ENCODE measurements at places on chromosomes 2 and 18. TPM values are rescaled to one million over a fixed set of nuclear protein-coding genes. Genes with fewer than 3 reads are reported as not detected.

DNA sequence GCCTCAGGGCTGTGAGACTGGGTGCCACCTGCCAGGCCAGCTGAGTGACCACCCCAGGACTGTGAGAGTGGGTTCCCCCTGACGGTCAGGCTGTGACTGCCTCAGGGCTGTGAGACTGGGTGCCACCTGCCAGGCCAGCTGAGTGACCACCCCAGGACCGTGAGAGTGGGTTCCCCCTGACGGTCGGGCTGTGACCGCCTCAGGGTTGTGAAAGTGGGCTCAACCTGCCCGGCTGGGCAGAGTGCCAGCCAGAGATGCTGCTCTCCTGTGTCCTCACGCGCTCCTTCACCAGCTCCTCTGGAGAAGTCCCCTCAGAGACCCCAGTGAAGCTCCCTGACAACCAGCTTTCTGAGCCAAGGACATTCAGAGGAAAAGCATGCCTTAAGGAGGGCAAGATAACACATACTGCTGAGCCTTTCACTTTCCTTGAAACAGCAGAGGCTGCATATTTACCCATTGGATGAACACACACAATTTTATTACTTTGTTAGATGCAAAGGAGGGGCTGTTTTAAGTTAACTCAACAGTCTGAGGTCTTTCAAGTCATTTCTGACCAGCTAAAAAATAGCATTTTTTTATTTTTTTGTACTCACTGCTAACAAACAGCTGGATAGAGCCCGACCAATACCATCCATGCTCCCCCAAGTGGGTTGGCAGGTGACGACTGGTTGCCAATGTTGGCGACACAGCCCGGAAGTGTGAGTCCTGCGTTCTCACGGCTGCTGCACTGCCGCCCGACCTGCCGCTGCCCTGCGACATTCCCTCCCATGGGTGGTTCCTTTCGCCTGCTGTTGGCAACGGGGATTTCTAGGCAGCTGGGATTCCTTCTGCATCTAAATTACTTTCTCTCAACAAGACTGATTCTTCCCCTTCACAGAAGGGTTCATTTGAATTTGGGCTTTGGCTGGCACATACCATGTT is 70.7 kb downstream of the NDUFA10 start:
- no peak for DNase-seq

DNA sequence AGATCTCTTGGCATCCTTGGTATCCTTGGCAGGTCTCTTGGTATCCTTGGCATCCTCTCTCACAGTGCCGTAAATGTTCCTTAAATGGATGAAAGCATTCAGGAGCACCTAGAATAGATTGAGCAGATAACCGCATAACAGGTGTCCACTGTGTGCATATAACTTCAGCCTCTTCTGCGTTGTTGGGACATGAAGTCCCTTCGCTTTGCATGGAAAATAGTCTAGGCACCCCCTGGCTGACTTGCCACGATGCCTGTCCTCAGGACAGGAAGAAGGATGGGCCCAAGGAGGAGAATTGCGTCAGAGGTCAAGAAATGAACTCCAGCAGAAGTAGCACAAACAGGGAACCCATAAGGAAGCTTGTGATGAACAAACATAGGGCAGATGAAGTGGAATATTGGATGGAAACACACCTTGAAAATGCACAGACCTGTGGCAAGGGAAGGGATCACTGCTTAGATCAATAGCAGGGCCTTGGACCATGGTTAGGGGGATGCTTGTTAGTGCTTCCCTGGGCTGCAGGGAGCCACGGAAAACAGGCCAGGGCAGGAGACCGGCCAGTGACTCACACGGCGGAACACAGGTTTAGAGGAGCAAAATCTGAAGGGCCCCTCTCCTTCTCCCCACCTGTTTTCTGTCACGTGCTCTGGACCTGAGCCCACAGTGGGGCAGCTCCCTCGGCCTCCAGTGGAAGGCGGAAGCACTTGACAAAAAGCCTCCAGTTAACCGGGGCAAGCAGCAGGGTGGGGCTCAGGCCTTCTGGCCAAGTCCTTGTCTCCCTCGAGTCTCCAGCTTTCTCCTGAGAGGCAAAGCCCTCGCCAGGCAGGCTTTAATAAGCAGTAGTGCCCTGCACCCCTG is 99.2 kb upstream of the ASAP2 start:
- DNase-seq: no peak

DNA sequence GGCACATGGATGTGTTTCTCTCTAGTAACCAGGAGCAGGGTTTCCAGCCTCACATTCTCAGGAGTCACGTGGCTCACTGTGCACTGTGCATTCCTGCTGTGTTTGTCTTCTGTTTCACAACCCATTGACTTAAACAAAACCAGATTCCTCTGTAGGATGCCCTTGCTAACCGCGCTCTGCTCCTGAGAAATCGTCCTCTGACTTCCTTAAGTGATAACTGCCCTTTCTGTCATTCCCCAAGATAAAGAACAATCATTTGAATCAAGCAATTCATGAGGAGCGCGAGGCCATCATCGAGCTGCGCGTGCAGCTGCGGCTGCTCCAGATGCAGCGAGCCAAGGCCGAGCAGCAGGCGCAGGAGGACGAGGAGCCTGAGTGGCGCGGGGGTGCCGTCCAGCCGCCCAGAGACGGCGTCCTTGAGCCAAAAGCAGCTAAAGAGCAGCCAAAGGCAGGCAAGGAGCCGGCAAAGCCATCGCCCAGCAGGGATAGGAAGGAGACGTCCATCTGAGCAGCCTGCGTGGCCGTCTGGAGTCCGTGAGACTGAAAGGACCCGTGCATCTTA is 60.2 kb downstream of the RALBP1 start:
- DNase-seq: peak; percentile 31

- DNase-seq: no peak
Measured at GRCh38 chr2:103738108-103738507, 976.3 kb downstream of the TMEM182 start.

GRCh38 chr2:231347638-231348037 is 47.9 kb upstream of the B3GNT7 start:
- DNase-seq: no peak

DNA sequence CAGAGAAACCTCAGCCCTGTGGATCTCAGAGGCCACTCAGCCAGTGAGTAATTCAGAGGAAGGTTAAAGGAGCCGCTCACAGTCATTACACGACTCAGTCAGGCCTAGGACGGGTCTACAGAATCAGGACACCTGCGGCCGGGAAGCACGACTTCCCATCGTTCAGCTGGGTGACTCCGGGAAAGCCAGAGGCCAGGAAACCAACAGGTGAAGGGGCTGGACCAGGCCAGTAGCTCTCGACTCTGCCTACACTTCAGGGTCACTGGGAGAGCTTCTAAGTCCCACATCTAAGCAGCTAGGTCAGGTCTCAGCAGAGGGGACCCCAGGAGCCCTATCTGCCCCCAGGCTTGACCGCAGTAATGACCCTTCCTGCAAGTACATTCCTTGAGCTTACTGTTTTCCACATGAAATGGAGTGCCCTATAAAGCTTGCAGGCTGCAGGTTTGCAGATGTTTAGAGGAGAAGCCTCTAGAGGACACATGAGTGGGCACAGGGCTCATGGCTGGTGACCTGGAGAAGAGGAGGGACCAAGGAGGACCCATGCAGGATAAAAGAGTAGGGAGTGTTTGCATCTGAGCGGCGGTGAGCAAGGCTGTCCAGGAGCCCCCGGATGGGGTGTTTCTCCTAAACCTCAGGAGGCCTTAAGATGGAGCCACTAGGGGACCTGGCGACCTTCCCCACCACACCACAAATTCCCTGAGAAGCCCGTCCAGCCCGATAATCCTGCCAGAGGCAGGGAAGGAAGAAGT is 9.5 kb downstream of the DIPK1C start:
- DNase-seq: no peak

- DNase-seq: no peak
Measured at GRCh38 chr2:176647325-176648165, 378.3 kb downstream of the MTX2 start.

DNA sequence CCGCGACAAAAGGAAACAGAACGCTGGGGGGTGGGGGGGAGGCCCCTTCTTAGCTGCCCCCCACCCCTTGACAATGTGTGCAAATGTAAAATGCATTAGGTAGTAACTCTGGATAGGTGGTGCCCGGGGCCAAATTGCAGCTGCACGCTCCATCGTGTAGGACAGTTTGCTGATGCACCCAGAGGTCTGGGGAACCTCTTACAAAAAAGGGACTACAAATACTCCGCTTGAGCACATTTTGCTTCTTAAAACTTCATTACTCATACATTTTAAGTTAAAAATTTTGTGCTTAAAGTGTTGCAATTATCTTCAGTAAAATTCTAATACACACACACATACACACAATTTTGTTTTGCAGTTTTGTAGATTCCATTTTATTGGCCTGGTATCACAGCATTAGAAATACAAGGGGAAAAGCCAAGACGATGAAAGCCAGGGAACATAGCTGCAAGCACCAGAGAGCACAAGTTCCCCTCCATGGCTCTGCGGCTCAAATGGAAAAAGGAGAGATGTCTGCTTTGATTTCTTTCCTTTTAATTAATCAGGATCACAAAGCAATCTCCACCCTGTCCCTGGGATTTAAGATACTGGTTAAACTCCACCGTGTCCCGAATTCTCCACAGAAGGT is 582.1 kb downstream of the ZEB2 start:
- DNase-seq: peak; percentile 48

- peak; percentile 27 for DNase-seq
Measured at GRCh38 chr18:51275712-51276476, 78.4 kb upstream of the MEX3C start.

DNA sequence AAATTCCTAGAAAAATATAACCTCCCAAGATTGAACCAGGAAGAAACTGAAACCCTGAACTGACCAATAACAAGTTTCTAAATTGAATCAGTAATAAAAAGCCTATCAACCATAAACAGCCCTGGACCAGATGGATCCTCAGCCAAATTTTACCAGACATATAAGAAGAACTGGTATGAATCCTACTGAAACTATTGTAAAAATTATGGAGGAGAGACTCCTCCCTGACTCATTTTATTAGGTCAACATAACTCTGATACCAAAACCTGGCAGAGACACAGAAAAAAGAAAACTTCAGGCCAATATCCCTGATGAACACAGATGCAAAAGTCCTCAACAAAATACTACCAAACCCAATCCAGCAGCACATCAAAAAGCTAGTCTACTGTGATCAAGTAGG is 11.3 kb downstream of the NT5C1B start:
- no peak for DNase-seq

DNA sequence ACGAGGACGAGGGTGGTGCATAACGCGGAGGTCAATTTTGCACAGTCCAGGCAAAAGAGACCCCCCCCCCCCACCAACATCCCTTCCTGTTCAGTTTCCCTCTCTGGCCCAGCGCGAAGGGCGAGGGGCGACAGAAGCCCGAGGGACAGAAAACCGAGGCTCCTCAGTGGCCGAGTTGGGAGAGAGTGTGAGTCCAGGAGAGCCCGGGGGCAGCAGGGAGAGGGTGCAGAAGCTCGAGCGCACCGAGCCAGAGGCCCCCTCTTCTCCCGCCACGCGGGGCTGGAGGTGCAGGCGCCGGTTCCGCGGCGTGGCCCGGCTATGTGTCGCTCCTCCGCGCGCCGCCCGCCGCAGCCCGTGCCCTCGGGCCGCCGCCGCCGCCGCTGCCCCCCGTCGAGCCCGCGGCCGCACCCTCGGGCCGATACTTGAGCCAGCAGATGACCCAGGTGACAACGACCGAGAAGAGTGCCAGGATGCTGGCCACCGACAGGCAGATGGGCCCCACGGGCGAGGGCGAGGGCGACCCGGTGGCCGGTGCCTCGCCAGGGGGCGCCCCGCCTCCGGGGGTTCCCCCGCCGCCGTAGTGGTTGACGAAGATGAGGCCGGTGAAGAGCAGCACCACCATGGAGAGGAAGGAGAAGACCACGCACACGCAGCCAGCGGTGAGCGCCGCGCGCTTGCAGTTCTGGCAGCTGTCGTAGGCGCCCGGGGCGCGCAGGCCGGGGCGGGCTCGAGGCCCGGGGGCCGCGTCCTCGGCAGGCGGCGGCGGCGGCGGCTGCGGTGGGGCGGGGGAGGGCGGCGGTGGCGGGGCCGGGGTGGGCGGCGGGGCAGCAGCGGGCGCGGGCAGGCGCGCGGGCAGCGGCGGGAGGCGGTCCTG is 20.2 kb upstream of the PAX3 start:
- no peak for DNase-seq

SP140 gene
- polyA plus RNA-seq: 1.1 TPM

TDRD15 gene
- not detected for polyA plus RNA-seq

SLC5A7 gene
- 0.08 TPM for polyA plus RNA-seq

SCN9A gene
- polyA plus RNA-seq: 17.7 TPM
